ENCODE measurements at places on chromosomes 7 and 10. TPM values are rescaled to one million over a fixed set of nuclear protein-coding genes. Genes with fewer than 3 reads are reported as not detected.
A peak's percentile ranks its signal among the peaks of the same experiment; 100 is the strongest.

The OPN4 gene
- polyA plus RNA-seq = not detected

The PLXDC2 gene
- polyA plus RNA-seq = 36.7 TPM

DNA sequence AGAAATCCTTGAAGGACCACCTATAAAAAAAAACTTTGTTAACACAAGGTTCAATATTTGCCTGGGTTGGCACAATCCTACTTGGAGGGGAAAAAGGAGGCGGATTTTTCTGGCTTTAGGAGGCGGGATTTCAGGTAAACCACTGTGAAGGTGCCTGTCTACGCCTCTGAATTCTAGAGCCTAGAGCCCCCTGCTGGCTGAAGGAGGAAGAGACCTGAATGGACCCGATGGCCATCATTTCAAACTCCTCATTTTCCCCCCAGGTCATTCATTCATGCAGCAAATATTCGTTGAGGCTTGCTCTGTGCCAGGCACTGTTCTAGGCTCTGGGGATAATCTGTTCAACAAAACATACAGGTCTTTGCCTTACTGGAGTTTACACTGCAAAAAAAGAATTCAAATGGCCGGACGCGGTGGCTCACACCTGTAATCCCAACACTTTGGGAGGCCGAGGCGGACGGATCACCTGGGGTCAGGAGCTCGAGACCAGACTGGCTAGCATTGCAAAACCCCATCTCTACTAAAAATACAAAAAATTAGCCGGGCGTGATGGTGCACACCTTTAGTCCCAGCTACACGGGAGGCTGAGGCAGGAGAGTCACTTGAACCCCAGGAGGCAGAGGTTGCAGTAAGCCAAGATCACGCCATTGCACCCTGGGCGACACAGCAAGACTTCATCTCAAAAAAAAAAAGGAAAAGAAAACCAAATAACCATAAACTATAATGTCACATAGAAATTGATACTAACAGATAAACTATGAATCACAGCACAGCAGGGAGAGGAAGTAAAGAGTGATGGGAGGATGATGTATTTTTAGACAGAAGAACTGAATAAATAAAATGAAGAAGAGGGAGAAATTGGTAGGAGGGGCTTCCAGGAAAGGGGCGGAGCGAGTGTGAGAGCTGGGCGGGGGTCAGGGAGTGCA, 90.1 kb upstream of the NFE2L3 start:
- peak; percentile 47 for DNase-seq

The GPR146 gene
- 3.0 TPM for polyA plus RNA-seq

The SMC3 gene
- 106 TPM for polyA plus RNA-seq

GRCh38 chr7:120014925-120015465, 258.0 kb upstream of the KCND2 start:
- no peak for DNase-seq

GRCh38 chr10:6226216-6226615, 23.5 kb downstream of the PFKFB3 start:
- DNase-seq = no peak

- DNase-seq = no peak
Observed at GRCh38 chr10:102795453-102796406, 41.5 kb downstream of the CYP17A1 start.

- no peak for DNase-seq
Observed at GRCh38 chr10:51007781-51008180, 66.5 kb upstream of the PRKG1 start.

- no peak for DNase-seq
Observed at GRCh38 chr10:4234661-4235060, 449.7 kb upstream of the KLF6 start.

DNA sequence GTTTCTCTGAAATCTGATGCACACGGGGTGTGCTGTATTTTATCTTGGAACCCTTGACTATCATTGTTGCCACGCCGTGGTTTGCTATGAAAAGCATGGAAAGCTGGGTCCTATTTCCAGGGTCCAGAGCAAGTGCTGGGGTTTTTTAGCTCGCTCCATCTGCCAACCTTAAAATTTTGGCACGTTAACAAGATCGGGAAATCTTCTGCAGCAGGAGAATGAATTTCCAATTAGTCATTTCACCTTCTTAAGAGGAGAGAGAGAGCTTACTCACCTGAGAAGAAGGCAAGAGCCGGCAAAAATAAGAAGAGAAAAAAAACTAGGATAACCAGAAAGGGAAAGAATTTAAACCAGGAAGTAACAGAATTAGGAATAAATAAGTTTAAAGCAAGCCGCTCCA, 223.6 kb upstream of the CELF2 start:
- DNase-seq = no peak

The CNTNAP2 gene
- polyA plus RNA-seq = 25.8 TPM

The CPA2 gene
- 0.39 TPM for polyA plus RNA-seq

GRCh38 chr7:70856901-70857630, 274.9 kb upstream of the GALNT17 start:
- DNase-seq = peak; percentile 53

The MYL10 gene
- polyA plus RNA-seq = 0.35 TPM

- no peak for DNase-seq
Observed at GRCh38 chr7:110400411-110400810, 690.5 kb upstream of the LRRN3 start.

The FLNC gene
- polyA plus RNA-seq = 10.9 TPM

The ZNF727 gene
- 0.32 TPM for polyA plus RNA-seq

DNA sequence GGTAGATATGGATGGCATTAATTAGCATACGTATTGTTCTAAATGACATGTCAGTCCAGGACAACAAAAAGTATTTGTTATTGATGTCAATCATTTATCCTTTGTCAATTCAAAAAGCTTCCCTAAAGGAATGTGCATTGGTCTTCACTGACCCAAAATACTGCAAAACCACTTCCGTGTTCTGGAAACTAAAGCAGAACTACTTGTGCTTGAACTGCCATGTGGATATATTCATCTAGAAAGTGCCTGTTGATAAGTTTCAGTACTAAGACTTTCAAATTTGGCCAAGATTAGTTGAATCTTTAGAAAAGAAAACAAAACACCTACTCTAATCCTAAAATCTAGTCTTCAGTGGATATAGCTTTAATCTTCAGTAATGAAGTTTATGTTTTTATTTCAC, 242.1 kb upstream of the PPP1R3A start:
- no peak for DNase-seq

The CDC14C gene
- 0.06 TPM for polyA plus RNA-seq

The TWIST1 gene
- polyA plus RNA-seq = 6.2 TPM

GRCh38 chr10:79203014-79203644, 134.4 kb downstream of the ZMIZ1 start:
- no peak for DNase-seq

DNA sequence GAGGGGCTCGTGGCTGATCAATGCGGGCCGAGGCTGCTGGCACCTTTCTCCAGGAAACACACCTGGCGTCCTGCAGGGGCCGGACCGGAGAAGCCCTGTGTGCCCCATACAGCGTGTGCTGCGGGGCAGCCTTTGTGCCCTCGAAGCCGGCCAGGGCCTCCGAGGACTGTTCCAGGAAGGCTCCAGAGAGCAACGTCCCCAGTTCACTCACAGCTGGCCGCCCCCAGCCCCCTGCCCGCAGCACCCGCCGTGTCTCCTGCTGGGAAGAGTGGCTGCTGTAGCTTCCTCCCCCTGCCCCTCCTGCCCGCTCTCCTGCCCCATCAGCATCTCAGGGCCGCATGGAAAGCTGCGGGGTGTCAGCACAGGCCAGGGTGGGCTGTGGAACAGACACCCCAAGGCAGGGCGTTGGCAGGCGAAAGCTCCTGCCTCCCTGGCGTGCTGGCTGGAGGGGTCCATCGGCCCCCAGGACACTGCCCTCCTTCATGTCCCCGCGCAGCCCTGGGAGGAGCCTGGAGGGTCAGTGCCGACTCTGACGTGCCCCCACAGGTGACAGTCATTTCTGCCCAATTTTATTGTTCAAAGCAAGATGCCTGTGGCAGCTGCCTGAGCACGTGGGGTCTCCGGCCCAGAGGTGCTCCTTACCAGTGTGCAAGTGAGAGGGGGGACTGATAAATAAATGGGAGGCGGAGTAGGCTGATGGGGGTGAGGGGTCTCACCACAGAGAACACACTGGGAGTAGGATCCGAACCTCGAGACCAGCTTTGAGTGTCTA, 95.8 kb upstream of the DIP2C start:
- DNase-seq = no peak

GRCh38 chr10:1504940-1505339, 232.4 kb downstream of the ADARB2 start:
- DNase-seq = no peak

The CYP3A5 gene
- 1.00 TPM for polyA plus RNA-seq

The HGF gene
- polyA plus RNA-seq = 3.1 TPM

DNA sequence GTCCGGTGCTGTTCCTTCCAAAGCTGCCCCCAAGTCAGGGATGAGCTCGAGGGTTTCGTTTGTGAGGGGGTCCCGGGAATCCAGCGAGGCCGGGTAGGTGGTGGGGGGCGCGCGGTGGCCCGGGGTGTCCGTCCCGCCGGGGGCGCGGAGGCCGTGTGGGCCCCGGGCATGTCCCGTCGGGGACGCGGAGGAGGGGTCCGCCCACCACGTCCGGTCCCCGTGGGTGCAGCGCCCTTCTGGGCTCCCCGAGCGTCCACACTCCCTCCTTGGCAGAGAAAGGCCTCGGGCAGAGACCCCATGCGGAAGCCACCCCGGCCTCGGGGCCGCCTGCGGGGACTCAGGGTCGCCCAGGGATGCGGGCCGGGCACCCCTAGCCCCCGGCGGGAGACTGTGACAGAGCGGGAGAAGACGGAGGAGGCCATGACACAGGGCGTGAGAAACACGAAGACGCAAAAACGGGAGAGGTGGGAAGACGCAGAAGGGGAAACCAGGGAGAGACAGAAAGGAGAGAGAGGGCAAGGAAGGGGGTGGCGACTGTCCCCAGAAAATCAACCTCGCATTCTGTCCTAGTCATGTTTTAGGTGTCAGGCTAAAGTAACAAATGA, 640 bp upstream of the ZNF425 start:
- peak; percentile 23 for DNase-seq

GRCh38 chr7:145106001-145106400, 270.1 kb upstream of the TPK1 start:
- no peak for DNase-seq

DNA sequence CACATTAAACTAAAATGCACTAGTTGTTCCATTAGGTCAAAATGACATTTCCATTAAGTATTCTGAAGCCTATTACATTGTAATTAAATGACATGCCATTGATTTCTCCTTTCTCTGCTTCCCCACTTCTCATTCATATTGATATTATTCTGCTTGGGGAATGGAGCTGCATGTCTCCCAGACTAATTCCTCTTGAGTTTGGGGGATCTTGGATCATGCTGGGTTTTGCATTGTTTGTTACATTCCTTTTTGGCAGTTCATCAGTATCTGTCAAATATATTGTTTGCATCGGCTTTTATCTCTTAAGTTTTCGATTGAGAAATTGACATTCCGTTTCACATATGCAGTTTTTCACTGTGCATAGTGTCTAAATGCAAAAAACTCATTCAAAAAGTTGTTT, 65.1 kb upstream of the CYP26C1 start:
- no peak for DNase-seq

The TMEM236 gene
- 0.26 TPM for polyA plus RNA-seq

- no peak for DNase-seq
Observed at GRCh38 chr10:122302315-122302714, 31.2 kb downstream of the BTBD16 start.

The ITIH2 gene
- 0.19 TPM for polyA plus RNA-seq

All from right renal cortex interstitium (tissue), 3 donors.